Spinal cord (tissue), 10 donors: ENCODE measurements at places on chromosomes 5 and 9. TPM values are rescaled to one million over a fixed set of nuclear protein-coding genes. Genes with fewer than 3 reads are reported as not detected.

DNA sequence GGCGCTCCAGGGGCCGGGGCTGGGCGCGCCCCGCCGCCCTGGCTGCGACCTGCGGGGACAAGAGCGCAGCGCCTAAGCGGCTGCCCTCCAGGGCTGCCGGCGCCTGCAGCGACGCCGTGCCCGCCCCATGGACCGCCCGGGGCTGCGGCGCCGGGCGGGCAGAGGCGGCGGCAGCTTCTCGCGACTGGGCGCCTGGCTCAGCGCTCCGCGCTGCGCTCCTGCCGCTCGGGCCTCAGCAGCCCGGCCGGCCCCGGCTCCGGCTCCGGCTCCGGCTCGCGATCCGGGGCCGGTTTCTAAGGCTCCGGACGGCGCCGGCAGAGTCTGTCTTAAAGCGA lies at the start of gene PITX1:
Gene PITX1 (minus strand): TSS at position 328 of the 335 bp plus-strand sequence. CDS start 347 bp downstream, outside the sequence.
- H3K27ac ChIP-seq, result no peak within 1 kb of the TSS
- DNase-seq, result peak; percentile 37
- no peaks in the 10 kb centered on the region for H3K36me3 ChIP-seq
- peaks cover 30% of the 10 kb centered on the region for H3K4me1 ChIP-seq

DNA sequence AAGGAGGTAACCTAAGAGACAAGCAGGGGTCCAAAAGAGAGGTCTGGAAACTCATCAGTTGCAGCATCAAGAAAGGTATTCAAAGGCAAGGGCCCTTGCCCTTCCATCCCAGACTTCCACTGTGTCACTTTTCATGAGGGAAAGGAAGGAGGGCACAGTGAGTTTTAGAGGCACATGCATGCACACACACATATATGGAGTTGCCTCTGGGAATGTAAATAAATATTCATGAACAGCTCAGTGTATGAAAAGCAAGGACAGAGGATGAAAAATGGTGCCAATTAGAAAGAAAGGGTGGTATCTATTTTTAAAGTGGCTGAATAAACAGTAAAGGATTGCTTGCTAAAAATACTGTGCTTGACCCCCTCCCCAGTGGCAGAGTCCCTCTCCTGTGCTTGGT lies 105.3 kb upstream of the LRRTM2 start:
- no peaks in the 10 kb centered on the region for H3K27me3 ChIP-seq
- H3K4me3 ChIP-seq, result no peak overlapping the region
- H3K36me3 ChIP-seq, result no peaks in the 10 kb centered on the region
- peaks cover under 1% of the 10 kb centered on the region for H3K4me1 ChIP-seq
- H3K27ac ChIP-seq, result no peak overlapping the region

DNA sequence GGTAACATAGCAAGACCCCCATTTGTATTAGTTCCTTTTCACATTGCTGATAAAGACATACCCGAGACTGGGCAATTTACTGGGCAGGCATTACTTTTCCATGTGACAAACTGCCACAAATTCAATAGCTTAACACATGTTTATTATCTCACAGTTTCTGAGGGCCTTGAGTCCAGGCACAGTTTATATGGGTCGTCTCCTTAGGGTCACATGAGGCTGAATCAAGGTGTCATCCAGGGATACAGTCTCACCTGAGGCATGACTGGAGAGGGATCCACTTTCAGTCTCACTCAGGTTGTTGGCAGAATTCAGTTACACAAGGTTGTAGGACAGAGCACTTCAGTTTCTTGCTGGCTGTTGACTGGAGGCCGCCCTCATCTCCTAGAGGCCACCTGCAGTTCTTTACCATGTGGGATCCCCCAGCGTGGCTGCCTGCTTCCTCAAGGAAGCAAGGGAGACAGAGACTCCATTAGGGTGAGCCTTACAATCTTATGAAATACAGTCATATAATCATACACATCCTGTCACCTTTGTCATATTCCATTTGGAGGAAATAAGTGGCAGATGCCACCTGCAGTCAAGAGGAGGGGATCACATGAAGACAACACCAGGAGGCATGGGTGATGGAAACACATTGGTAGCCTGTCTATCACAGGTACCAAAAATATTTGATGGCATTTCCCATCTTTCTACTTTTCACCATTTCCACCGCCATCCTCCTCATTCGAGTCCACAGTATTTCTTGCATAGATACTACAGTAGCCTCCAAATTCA lies 15.1 kb upstream of the ERAP1 start:
- H3K4me3 ChIP-seq, result no peak overlapping the region
- no peak for DNase-seq
- no peak overlapping the region for H3K27ac ChIP-seq
- H3K27me3 ChIP-seq, result no peaks in the 10 kb centered on the region
- H3K36me3 ChIP-seq, result no peaks in the 10 kb centered on the region

DNA sequence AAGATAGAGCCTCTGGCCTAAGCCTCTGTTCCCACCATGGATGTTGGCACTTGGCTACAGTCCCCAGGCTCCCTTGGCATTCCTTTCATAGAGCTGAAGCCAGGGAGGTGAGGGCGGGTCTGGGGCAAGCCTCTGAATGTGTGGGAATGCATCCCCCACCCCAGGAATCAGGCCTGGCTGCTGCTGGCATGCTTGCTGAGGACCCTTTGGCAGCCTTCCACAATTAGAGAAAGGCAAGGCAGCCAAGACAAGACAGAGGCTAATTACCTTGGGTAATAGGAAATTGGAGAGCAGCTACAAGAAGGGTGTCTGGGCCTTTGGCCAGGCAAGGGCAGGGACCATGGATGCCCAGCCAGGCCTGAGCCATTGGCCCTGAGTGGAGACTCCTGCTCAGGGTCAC lies 204.4 kb upstream of the TRIM32 start:
- H3K4me3 ChIP-seq, result no peak overlapping the region
- H3K4me1 ChIP-seq, result peaks cover 9% of the 10 kb centered on the region
- peak; percentile 77 for DNase-seq

Gene SLC25A48
- 6.9 TPM for total RNA-seq

- no peaks in the 10 kb centered on the region for H3K36me3 ChIP-seq
- H3K4me1 ChIP-seq, result peaks cover 28% of the 10 kb centered on the region
- H3K27me3 ChIP-seq, result no peaks in the 10 kb centered on the region
- H3K4me3 ChIP-seq, result no peak overlapping the region
- no peak overlapping the region for H3K27ac ChIP-seq
Measured at GRCh38 chr5:997711-998110, 10.9 kb upstream of the NKD2 start.

DNA sequence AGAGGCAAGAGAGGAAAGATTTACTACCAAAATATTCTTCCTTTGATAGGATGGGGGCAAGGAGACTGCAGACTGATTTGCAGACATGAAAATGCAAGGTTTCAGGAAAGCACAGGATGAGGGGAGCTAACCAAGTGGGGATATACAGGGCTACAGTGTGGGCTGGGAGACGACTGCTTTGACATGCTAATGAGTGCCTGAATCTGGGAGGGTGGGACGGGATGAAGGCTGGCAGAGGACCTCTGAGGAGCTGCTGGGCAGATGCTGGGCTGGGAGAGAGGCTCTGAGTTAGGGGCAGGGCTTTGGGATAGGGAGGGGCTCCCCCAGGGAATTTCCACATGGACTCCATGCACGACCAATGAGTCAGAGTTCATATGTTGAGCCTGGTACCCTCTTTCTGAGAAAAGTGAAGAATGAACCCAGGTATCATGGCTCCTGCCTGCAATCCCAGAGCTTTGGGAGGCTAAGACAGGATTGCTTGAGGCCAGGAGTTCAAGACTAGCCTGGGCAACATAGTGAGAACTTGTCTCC lies 4.9 kb upstream of the CPLX2 start:
- no peaks in the 10 kb centered on the region for H3K36me3 ChIP-seq
- H3K4me3 ChIP-seq, result no peak overlapping the region
- H3K27ac ChIP-seq, result no peak overlapping the region
- no peaks in the 10 kb centered on the region for H3K27me3 ChIP-seq

GRCh38 chr5:104739503-104739902 lies 1176.9 kb upstream of the NUDT12 start:
- H3K27me3 ChIP-seq, result no peaks in the 10 kb centered on the region
- no peak overlapping the region for H3K4me3 ChIP-seq
- no peak for DNase-seq

Gene MLANA
- 0.20 TPM for total RNA-seq

- H3K4me3 ChIP-seq, result no peak overlapping the region
- H3K36me3 ChIP-seq, result no peaks in the 10 kb centered on the region
- H3K27ac ChIP-seq, result no peak overlapping the region
- H3K27me3 ChIP-seq, result no peaks in the 10 kb centered on the region
- H3K4me1 ChIP-seq, result no peaks in the 10 kb centered on the region
- peak; percentile 80 for DNase-seq
Measured at GRCh38 chr9:100111235-100111634, 12.2 kb downstream of the INVS start.

GRCh38 chr9:108755979-108756378 lies 99.8 kb downstream of the ACTL7B start:
- DNase-seq, result no peak
- no peaks in the 10 kb centered on the region for H3K27me3 ChIP-seq
- no peaks in the 10 kb centered on the region for H3K36me3 ChIP-seq

GRCh38 chr9:109812818-109813281 lies 32.9 kb downstream of the PALM2AKAP2 start:
- H3K36me3 ChIP-seq, result no peaks in the 10 kb centered on the region
- no peak overlapping the region for H3K27ac ChIP-seq
- no peaks in the 10 kb centered on the region for H3K27me3 ChIP-seq
- H3K4me3 ChIP-seq, result no peak overlapping the region
- H3K4me1 ChIP-seq, result peaks cover 5% of the 10 kb centered on the region

DNA sequence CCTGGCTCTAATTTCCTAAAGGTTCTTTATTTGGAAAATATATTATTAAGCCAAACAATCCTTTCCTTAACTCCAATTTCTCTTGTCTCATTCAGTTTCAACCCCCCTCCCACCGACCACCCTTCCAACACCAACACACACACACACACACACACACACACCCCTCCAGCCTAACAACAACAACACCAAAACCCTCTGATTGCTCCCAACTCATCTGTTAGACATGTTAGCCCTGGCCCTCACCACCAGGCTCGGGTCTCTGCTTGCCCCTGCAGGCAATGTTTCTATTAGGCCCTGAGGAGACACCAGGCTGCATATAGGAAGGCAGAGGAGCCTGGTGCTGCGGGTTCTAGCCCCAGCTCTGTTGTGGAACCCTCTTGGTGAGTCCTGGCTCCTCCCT lies 18.4 kb upstream of the TRAF1 start:
- no peaks in the 10 kb centered on the region for H3K36me3 ChIP-seq
- H3K4me1 ChIP-seq, result peaks cover 6% of the 10 kb centered on the region
- no peaks in the 10 kb centered on the region for H3K27me3 ChIP-seq
- DNase-seq, result no peak
- no peak overlapping the region for H3K4me3 ChIP-seq
- no peak overlapping the region for H3K27ac ChIP-seq

Gene S100Z
- 1.2 TPM for total RNA-seq

- H3K36me3 ChIP-seq, result no peaks in the 10 kb centered on the region
- no peak overlapping the region for H3K4me3 ChIP-seq
- no peak for DNase-seq
Measured at GRCh38 chr5:81859624-81860023, 108.7 kb upstream of the SSBP2 start.

DNA sequence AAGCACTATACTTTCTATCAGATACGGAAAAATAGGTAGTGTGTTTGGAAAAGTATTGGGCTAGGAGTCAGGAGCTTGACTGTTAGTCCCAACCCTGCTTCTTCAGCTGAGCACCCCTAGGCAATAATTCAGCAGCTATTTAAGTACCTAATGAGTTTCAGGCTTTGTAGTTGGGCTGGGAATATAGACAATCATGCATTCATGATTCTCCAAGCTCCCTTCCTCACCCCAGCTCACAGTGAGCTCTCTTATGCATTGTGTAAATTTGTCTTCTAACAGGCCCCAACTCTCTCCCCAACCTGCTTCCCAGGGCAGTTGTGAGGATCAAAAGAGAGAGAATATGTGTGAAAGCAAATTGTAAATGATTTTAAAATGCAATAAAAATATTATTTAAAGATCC lies 201.2 kb downstream of the MSX2 start:
- H3K4me1 ChIP-seq, result no peaks in the 10 kb centered on the region
- no peak for DNase-seq
- H3K27me3 ChIP-seq, result no peaks in the 10 kb centered on the region
- no peaks in the 10 kb centered on the region for H3K36me3 ChIP-seq
- H3K4me3 ChIP-seq, result no peak overlapping the region

- H3K27me3 ChIP-seq, result no peaks in the 10 kb centered on the region
- no peaks in the 10 kb centered on the region for H3K4me1 ChIP-seq
- DNase-seq, result no peak
- H3K4me3 ChIP-seq, result no peak overlapping the region
- H3K27ac ChIP-seq, result no peak overlapping the region
Measured at GRCh38 chr5:133314086-133314485, 262.3 kb downstream of the HSPA4 start.

- peaks cover 26% of the 10 kb centered on the region for H3K27me3 ChIP-seq
- H3K4me1 ChIP-seq, result peaks cover 45% of the 10 kb centered on the region
- no peak overlapping the region for H3K4me3 ChIP-seq
- no peaks in the 10 kb centered on the region for H3K36me3 ChIP-seq
Measured at GRCh38 chr5:176742246-176743105, 67.9 kb upstream of the UNC5A start.

GRCh38 chr9:91783876-91784672 lies 166.0 kb downstream of the ROR2 start:
- H3K4me3 ChIP-seq, result no peak overlapping the region
- H3K27ac ChIP-seq, result no peak overlapping the region
- H3K27me3 ChIP-seq, result no peaks in the 10 kb centered on the region
- no peaks in the 10 kb centered on the region for H3K36me3 ChIP-seq
- peaks cover 3% of the 10 kb centered on the region for H3K4me1 ChIP-seq

GRCh38 chr5:139711067-139711905 lies 63.1 kb downstream of the CXXC5 start:
- H3K4me1 ChIP-seq, result peaks cover 46% of the 10 kb centered on the region
- no peaks in the 10 kb centered on the region for H3K36me3 ChIP-seq
- peak overlapping the region; percentile 90 for H3K27ac ChIP-seq
- no peaks in the 10 kb centered on the region for H3K27me3 ChIP-seq
- peak overlapping the region; percentile 57 for H3K4me3 ChIP-seq

DNA sequence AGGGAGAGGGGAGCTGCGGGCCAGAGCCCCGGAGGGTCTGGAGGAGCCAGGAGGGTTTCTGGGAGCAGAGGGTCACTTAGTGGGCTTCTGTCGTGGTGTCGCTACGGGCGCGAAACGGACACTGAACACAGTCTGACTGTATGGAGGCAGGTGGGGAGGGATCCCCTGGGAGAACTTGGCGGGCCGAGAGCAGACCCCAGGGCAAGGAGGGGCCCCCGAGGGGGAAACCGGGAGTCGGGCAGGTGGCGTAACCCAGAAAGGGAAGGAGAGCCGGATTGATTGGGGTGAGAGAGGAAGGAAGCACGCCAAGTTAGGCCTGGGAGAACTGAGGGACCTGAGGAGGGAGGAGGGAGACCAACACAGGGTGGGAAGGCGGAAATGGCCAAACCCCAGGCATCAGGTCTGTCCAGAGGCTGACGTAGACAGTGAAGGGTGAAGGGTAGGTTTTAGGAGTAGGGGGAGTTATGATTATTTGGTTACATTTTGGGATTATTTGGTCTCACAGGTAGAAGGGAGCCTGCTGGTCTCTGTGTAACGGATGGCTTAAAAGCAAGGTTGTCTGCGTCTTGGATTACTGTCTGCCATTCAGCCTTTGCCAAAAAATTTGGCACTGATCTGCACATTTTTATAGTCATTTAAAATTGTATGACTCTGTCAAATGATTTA lies 3.3 kb upstream of the MSMP start:
- H3K4me1 ChIP-seq, result peaks cover 11% of the 10 kb centered on the region
- DNase-seq, result no peak
- peaks cover 28% of the 10 kb centered on the region for H3K36me3 ChIP-seq
- peak overlapping the region; percentile 92 for H3K27ac ChIP-seq
